ENCODE measurements at places on chromosomes 4 and X.

GRCh38 chrX:118116713-118117550, at the start of gene KLHL13:
TSS of gene KLHL13 (minus strand) at chrX:118116810. CDS start at chrX:118028473, 88,337 bp downstream.
- H3K27me3 ChIP-seq: no peaks in the 10 kb centered on the region
- no peaks in the 10 kb centered on the region for H3K4me1 ChIP-seq
- H3K27ac ChIP-seq: peak within 1 kb of the TSS; percentile 65
- H3K36me3 ChIP-seq: no peaks in the 10 kb centered on the region

DNA sequence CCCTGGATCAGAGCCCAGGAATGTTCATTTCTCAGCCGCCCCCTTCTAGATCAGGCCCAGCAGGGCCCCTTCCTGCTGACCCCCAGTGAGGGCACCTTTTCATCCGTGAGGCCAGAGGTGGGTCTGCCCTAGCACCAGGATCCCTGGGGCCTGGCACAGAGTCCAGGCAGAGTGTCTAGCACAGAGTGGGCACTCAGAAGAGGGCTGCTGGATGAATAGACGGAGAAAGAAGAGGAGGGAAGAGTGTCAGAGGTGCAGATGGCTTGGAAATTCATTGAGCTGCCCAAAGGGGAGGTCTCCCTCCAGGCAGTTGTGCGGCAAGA, 106.5 kb downstream of the CPZ start:
- no peak for DNase-seq
- no peaks in the 10 kb centered on the region for H3K27me3 ChIP-seq
- H3K4me3 ChIP-seq: no peak overlapping the region
- no peaks in the 10 kb centered on the region for H3K36me3 ChIP-seq

GRCh38 chr4:62269918-62270317, 1069.8 kb downstream of the ADGRL3 start:
- H3K4me3 ChIP-seq: no peak overlapping the region
- H3K27me3 ChIP-seq: no peaks in the 10 kb centered on the region
- H3K36me3 ChIP-seq: no peaks in the 10 kb centered on the region
- no peak overlapping the region for H3K27ac ChIP-seq

DNA sequence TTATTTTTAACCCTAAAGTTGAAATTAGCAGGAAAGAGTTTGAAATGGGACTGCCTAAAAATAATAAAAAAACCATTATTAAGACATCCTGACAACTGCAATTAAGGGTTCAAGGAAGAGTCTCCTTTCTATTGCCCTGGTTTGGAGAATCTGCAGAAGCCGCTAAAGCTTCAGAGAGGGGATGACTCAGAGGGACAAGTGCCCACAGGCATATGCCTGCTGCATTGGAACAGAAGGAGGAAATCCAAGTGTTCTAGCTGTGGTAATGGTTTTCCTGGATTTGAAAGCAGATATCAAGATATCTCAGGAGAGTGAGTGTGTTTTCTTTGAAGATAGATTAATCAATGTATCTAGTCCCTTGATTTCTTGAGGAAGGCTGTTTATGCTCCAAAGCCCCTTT, 235.1 kb upstream of the TAPT1 start:
- no peaks in the 10 kb centered on the region for H3K36me3 ChIP-seq
- H3K4me3 ChIP-seq: no peak overlapping the region
- H3K4me1 ChIP-seq: no peaks in the 10 kb centered on the region
- no peaks in the 10 kb centered on the region for H3K27me3 ChIP-seq
- no peak overlapping the region for H3K27ac ChIP-seq

GRCh38 chr4:139167774-139168444, 9.1 kb downstream of the ELF2 start:
- no peaks in the 10 kb centered on the region for H3K27me3 ChIP-seq
- DNase-seq: no peak
- H3K4me3 ChIP-seq: no peak overlapping the region
- H3K36me3 ChIP-seq: no peaks in the 10 kb centered on the region
- H3K4me1 ChIP-seq: peaks cover 62% of the 10 kb centered on the region

DNA sequence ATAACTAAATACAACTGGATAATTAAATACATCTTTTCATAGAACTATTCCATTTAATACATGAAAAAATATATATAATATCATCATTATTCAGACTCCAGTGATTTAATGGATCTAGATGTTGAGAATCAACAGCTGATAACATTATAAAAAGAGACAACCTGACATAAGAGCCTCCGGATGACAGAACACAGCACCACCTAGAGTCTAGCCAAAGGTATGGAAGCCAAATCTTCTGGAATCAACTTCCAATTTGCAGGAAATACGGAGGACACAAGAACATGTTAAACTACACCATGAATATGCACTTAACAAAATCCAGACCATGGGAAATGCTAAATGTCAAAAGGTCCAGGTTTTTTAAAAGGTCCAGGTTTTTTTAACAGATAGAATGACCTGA, 55.0 kb downstream of the LRBA start:
- DNase-seq: no peak
- H3K27me3 ChIP-seq: no peaks in the 10 kb centered on the region
- peaks cover 16% of the 10 kb centered on the region for H3K4me1 ChIP-seq
- no peaks in the 10 kb centered on the region for H3K36me3 ChIP-seq

- H3K4me3 ChIP-seq: no peak overlapping the region
- H3K27ac ChIP-seq: no peak overlapping the region
Measured at GRCh38 chr4:89162496-89162895, 51.2 kb downstream of the TIGD2 start.

- DNase-seq: no peak
- no peak overlapping the region for H3K4me3 ChIP-seq
- no peak overlapping the region for H3K27ac ChIP-seq
- H3K27me3 ChIP-seq: no peaks in the 10 kb centered on the region
- H3K36me3 ChIP-seq: no peaks in the 10 kb centered on the region
Measured at GRCh38 chr4:6324999-6325787, 55.5 kb downstream of the WFS1 start.

DNA sequence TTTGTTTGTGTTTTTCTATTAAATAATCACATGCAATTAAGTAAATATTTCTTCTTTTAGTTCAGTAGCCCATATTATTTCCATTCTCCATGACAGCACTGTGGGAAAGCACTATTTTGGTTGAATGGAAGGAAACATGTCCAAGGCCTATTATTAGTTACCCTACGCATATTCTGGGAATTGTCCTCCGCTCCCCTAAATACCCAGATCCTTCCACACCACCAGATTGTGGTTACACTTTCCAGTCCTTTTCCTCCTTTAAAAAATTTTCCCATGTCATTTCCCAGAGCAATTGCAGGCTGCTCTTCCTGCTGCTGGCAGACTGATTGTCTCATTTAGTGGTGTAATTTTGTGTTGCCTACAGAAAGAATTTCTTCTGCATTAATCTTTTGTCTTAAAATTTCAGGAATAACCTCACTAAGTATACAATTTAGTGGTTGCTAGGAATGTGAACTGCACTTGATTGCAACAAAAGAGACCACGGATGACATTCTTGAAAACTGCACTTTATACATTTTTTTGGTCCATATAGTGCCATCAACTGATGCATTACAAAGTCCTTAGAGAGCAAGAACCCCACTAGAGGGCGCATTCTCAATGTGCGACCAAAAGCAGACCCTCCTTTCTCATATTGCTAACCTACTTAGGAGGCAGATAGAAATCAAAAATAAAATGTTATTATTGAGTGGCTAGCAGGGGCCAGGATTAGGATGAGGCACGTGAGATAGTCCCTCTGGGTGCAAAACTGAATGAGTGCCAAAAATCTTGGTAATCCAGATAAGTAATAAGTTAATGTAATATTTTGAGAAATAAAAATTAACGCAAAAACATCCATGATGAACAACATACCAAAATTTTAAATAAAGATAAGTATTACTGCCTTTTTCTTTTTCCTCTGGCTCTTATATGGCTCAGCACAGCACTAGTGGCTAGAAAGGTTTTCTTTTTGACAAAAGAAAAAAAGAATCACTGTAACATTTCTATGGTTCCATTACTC, 98.8 kb upstream of the IQCM start:
- H3K27me3 ChIP-seq: no peaks in the 10 kb centered on the region
- H3K4me3 ChIP-seq: no peak overlapping the region
- no peaks in the 10 kb centered on the region for H3K36me3 ChIP-seq
- DNase-seq: no peak
- H3K27ac ChIP-seq: no peak overlapping the region

DNA sequence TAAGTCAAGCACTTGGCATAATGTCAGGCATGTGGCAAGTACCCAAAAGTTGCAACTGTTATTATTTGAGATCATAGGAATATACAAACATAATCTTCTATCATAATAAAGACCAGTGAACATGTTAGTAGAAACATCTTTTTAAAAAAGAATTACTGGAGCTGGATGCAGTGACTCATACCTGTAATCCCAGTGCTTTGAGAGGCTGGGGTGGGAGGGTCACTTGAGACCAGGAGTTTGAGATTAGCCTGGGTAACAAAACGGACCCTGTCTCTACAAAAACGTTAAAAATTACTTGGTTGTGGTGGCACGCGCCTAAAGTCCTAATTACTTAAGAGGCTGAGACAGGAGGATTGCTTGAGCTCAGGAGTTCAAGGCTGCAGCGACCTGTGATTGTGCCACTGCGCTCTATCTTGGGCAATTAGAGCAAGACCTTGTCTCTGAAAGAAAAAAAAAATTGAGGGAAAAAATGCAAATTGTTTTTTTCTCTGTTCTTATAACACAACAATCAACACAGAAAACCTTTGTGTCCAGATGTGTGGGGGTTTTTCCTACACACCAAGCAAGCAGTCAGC, 284.3 kb downstream of the ARHGAP10 start:
- no peaks in the 10 kb centered on the region for H3K27me3 ChIP-seq
- no peak overlapping the region for H3K4me3 ChIP-seq
- peaks cover 20% of the 10 kb centered on the region for H3K4me1 ChIP-seq
- H3K36me3 ChIP-seq: no peaks in the 10 kb centered on the region

DNA sequence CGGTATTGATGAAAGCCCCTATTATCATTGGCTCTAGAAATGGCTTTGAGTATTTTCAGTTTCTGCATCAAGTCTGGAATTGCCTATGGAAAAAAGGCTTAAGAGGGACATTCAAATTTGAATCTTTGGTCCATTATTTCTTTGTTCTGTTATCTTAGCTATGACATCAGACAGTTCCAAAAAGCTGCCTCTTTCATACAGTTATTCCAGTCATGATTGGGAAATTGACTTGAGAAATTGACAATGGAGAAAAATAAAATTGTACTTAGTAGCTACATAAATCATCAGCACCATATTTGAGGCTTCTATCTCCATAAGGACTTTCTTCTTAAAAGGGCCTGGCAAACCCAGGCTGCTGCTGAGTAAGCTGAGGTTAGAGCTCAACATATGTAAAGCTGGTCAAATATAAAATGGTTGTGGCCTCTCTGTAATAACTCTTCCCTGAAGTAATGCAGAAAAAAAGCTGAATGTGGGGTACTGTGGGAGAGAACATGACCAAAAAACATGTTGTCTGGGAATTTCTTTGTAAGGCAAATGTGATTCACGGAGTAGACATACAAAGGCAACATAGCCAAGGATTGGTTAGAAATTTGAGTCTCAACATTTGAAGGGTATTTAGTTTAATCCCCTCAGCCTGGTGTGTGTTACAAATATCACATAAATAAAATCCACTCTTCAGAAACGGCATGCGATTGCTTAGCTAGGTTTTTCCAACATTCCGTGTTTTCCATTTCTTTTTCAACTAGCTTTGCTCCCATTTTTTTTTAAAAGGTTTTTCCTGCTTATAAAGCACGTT, 100.9 kb downstream of the LNX1 start:
- DNase-seq: no peak
- no peaks in the 10 kb centered on the region for H3K4me1 ChIP-seq
- H3K36me3 ChIP-seq: no peaks in the 10 kb centered on the region
- no peaks in the 10 kb centered on the region for H3K27me3 ChIP-seq
- H3K4me3 ChIP-seq: no peak overlapping the region

DNA sequence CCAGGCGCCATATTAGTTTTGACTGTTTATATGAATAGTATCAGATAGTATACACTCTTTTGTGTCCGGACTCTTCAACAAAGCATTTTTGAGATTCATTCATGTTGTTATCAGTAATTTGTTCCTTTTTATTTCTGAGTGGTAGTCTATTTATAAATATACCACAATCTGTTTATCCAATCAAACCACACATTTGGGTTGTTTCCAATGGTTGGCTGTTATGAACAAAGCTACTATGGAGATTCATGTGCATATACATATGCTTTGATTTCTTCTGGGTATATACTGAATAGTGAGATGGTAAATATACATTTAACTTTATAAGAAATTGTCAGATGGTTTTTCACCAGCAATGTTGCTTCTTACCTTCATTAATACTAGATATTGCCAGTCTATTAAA, 36.8 kb upstream of the TAPT1 start:
- H3K4me1 ChIP-seq: no peaks in the 10 kb centered on the region
- H3K27me3 ChIP-seq: no peaks in the 10 kb centered on the region
- H3K27ac ChIP-seq: no peak overlapping the region

DNA sequence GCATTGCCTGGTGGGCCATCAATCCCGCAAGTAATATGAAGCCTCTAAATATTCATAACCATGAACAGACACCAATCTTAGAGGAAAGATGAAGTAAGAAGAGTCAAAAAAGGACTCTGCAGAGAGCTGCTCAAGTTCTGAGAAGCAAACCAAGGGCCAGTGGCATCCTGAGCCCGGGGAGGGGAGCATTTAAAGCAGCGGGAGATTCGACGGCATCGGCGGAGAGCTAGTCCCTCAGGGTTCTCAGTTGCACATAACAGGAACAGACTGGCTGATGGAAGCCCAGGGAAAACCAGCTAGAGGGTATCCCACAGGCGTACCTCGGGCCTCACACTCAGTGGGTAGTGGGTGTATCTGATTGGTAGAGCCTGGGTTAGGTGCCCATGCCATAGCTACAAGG, 4.9 kb upstream of the PNMA6E start:
- H3K27ac ChIP-seq: no peak overlapping the region
- no peaks in the 10 kb centered on the region for H3K4me1 ChIP-seq
- H3K36me3 ChIP-seq: no peaks in the 10 kb centered on the region
- DNase-seq: no peak
- H3K4me3 ChIP-seq: no peak overlapping the region

DNA sequence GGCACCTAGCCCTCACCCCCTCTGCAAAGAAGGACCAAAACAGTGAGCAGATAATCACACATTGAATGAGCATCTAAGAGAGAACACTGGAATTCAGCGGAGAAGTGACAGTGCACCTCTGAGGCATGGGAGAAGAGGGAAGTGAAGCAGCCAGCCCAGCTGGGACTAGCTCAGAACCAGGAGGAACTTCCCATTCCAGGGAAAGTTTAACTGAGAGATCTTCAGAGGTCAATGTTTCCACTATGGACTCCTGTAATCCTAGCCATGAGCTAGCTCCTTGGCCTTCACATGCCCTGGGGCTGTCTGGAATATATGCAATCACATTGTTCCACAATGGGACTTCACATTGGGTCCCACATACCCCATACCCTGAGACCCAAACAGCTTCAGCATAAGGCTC, 24.4 kb downstream of the TLR6 start:
- no peak overlapping the region for H3K27ac ChIP-seq
- H3K36me3 ChIP-seq: no peaks in the 10 kb centered on the region
- H3K27me3 ChIP-seq: no peaks in the 10 kb centered on the region
- DNase-seq: no peak
- no peaks in the 10 kb centered on the region for H3K4me1 ChIP-seq

GRCh38 chr4:22343606-22344005, 172.3 kb downstream of the ADGRA3 start:
- H3K36me3 ChIP-seq: no peaks in the 10 kb centered on the region
- no peak overlapping the region for H3K4me3 ChIP-seq
- no peaks in the 10 kb centered on the region for H3K27me3 ChIP-seq
- no peaks in the 10 kb centered on the region for H3K4me1 ChIP-seq
- DNase-seq: no peak

Data from thoracic aorta (tissue), 2 donors.